GM19239 (cell line): ENCODE measurements at places on chromosomes 4 and X.

DNA sequence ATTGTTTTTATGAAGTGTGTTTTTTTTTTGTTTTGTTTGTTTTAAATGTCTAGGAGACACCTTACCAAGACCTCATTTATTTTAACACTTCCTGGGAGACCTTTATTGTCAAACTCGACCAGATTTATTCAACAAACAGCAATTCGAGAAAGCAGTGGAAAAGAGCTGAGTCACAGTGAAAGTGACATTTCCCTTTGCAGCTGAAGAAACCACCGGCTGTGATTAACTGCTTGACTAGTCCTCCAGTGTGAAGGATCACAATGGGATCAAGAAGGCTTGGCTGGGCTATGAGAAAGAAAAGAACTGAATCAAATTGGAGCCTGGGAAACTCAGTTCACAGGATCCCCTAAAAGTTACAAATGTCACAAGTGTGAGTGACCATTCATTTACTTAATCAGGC, 11.9 kb upstream of the ADH7 start:
- peak; percentile 24 for DNase-seq

GRCh38 chrX:118324588-118324987, 21.3 kb upstream of the WDR44 start:
- no peak for DNase-seq

DNA sequence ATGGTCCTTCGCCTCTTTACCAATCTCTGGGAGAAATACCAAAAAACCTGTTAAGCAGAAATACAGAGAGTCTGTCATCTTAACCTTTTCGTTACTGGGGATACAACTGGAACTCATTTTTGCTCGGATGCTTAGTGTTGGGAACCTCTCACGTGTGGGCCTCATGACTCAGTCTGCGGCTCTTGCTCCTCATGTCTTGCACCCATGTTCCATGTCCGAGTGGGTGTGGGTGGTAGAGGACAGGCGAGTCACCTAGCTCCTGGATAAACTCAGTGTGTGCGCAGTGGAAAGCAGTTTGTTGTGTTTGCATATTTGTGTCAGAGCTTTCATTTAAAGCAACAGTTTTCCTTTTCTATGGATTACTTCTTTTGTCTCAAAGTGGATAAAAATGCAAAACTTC, 70.6 kb downstream of the TNIP2 start:
- DNase-seq, result no peak

- no peak for DNase-seq
Observed at GRCh38 chr4:109044431-109044830, 258.0 kb downstream of the COL25A1 start.

- DNase-seq, result no peak
Observed at GRCh38 chr4:40200875-40201801, 4.3 kb downstream of the RHOH start.

- no peak for DNase-seq
Observed at GRCh38 chr4:77121736-77122240, 35.2 kb upstream of the CCNG2 start.

DNA sequence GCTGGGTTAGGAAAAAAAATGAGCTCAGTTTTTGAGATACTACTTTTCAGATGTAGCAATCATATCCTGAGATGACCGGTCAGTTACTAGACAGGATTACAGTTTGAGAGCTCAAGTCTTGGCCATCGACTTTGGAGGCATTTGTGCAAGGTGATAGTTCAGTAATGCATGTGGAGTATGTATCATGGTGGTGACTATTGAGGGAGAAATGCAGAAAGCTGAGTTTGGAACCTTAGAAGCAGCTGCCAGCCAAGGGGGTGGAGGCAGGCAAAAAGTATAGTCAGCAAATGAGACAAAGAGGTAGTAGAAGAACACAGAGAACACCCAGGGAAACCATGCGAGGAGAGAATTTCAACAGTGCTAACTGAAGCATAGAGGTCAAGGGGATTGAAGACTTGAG, 48.7 kb upstream of the SLC4A4 start:
- no peak for DNase-seq

DNA sequence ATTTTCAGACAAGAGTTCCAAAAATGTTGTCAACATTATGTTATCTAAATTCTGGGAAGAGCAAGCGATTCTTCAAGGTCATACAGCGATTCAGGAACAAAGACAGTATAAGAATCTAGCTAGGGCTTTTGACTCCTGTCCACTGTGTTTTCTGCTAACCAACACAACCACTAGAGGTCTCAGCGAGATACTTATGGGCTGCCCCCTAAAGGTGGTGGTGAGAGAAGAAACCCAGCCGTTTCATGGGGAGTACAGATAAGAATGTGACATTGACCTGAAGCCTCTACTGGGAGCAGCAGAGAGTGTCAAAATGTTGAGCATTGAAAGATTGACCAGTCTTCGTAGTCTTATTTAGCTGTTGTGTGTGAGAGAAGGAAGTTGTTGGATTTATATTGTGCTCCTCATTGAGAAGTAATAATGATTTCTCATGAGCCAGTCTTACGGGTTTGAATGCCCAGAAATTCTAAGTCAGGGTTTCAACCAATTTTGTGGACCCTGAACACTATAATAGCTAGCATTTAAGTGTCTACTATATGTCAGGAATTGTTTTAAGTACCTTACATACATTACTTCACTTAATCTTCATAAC, 168.3 kb downstream of the SPRY1 start:
- DNase-seq, result peak; percentile 69

DNA sequence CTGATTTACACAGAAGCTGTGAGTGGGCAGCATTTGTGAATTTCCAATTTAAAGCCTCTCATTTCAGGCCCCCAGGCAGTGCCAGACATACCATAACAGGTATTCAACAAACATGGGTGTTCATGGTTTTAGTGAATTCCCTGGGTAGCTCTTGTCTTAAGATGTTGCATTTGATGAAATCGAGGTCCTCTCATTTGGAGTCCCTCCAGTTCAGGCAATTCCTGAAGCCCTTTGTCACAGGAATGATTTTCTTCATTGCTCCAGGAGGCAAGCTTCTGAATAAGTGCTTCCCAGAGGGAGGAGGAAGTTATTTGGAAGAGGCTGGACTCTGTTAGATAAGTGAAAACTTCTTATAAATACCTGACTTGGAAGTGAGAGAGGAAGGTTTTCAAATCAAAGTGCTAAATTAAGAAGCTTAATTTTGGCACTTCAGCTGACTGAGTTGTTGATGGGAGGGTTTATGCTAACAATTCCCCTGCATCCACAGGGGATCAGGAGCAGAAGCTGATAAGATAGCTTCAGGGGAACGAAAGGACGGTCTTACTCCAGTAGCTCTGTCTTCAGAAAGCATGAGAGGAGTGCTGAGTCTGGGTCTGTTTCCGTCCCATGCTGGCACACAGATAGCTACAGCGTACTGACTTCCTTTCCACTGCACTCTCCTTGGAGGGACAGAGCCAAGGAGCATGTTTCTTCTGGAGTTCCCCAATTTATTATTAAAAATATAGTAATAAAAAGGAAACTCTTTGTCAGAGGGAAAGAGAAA, 543.1 kb downstream of the GBA3 start:
- no peak for DNase-seq

DNA sequence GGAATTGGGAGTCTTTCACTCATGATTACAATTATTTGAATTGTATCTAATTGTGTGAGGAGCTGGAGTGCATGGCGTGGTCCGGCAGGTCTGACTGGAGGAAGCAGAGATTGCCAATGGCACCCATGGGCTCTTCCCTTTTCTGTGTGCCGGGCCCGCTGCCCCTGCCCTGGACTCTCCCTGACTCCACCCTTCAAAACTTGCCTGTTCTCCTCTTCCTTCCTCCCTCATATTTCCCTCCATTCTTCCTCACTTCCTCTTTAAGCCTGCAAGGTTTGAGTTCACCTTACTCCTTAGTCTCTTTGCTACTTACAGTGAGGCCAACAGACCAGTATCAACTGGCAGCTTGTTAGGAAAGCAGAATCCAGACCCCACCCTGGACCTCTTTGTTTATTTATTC, 6.5 kb upstream of the STBD1 start:
- no peak for DNase-seq

GRCh38 chr4:114725066-114725465, 126.5 kb downstream of the UGT8 start:
- DNase-seq, result no peak

GRCh38 chrX:139881572-139881971, 51.3 kb downstream of the ATP11C start:
- no peak for DNase-seq

GRCh38 chr4:133555671-133556070, 406.6 kb downstream of the PCDH10 start:
- no peak for DNase-seq

DNA sequence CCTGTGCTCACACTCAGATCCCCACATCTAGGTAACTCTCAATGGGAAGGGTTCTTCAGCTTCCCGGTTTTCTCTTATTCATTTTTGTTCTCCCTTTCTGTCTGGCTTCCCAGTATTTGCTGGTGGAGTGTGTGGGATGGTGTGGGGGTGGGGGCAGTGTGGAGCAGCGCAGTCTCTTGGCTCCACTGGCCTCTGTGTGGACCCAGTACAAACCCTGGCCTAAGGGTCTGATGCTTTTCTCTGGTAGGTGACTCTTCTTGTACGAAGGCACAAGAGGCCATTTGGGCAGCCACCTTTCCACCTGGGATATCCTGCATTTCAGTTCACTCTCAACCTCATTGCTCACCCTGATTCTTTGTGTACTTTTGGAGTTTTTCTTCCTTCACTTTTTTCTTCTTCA, 71.3 kb downstream of the NBDY start:
- no peak for DNase-seq

- DNase-seq, result no peak
Observed at GRCh38 chrX:44183329-44183728, 160.1 kb downstream of the EFHC2 start.

- DNase-seq, result no peak
Observed at GRCh38 chr4:85370400-85371032, 104.4 kb upstream of the ARHGAP24 start.

- no peak for DNase-seq
Observed at GRCh38 chr4:140044337-140044902, 109.6 kb downstream of the MAML3 start.

GRCh38 chrX:11431786-11432185, 138.6 kb downstream of the AMELX start:
- no peak for DNase-seq

DNA sequence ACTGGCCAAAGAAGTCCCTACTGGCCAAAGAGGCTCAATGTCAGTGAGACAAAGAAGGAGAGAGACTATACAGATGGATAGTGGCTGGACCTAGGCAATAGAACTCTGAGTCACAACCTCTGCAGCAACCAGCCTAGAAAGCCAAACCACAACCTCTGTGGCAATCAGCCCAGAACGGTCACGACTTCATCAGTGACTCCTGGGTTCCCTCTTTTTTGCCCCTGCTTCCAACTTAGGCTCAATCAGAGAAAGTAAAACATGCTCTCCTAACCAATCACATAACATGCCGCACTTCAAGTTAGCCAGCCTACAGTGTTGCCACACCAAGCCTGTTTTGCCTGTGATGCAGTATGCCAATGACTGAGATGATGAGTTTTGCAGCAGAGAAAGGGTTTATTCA, 203.4 kb downstream of the ANAPC10 start:
- no peak for DNase-seq

- no peak for DNase-seq
Observed at GRCh38 chrX:78957049-78957767, 12.0 kb downstream of the P2RY10 start.

- no peak for DNase-seq
Observed at GRCh38 chr4:68535974-68536373, 40.1 kb downstream of the UGT2B17 start.

DNA sequence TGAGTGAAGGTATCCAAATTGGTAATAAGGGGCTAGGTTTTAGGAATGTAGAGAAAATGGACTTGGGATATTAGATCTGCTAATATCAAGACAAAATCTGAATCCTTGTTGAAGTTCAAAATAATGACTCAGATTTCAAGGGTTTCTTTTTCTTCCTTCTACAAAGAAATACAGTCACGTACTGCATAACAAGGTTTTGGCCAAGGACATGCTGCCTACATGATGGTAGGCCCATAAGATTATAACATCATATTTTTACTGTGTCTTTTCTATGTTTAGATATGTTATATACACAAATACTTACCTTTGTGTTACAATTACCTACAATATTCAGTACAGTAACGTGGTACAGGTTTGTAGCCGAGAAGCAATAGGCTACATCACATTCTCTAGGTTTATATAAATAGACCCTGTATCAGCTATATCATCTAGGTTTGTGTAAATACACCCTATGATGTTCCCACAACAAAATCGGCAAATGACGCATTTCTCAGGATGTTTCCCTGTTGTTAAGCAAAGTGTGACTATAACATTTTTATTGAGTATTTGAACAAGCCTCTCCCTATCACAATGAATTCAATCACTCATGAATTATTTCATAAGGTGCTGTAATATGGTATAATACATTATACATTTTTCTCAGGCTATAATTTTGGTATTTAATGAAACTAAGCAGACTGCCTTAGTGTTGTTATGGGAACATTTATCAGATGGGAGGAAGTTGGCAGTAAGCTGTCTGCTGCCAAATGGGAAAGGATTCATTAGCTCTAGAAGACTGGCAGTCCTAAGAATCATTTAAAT, 186.3 kb downstream of the PPP3CA start:
- DNase-seq, result no peak

DNA sequence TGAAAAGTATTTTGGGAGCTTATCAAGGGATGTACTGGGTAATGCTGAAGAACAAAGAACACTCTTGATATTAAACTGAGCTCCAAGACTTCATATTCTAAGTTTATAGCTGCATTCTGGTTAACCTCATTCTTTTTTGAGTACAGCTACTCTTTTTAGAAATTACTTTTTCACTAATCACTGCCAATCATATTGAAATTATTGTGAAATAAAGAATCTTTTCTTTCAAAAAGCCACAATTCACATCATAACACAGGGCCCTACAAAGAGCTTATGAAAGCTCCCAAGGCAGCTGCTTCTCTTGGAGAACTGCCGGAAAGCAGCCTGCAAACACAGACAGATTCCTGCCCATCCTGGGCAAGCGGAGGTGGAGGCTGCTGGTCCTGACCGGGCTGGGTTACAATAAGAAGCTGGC, 121.4 kb downstream of the RNF150 start:
- DNase-seq, result no peak

DNA sequence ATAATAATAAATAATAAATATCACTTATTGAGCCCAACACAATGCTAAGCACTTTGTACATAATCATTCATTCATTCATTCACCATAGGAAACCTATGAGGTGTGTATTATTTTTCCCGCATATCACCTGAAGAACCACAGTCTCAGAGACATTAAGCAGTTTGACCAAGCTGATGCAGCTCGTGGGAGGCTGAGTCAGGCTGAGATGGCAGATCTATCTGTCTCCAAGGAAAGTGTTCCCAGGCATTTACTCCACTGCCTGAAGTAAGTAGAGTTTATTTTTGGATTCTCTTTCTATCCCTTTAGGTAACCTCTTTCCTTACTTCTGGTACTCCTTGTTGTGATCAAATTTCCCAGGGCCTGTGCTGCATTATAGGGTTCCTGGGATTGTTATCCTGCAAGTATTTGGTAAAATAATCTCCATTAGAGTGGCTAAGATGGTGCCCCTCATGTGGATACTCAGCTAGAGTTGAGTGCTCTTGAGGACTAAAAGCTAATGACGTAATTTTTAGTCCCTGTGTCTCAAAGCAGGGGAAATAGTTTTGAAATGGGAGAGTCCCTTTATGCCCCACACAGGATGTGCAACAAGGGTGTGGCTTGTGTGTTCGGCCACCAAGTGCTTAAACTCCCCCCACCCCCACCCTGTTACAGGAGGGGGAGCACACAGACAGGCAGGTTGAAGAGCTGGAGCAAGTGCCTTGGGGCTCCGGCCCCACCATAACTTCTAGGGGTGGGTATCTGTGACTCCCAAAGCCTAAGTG, 467.0 kb downstream of the STIM2 start:
- DNase-seq, result no peak
